ENCODE measurements at places on chromosomes 5 and 9.

DNA sequence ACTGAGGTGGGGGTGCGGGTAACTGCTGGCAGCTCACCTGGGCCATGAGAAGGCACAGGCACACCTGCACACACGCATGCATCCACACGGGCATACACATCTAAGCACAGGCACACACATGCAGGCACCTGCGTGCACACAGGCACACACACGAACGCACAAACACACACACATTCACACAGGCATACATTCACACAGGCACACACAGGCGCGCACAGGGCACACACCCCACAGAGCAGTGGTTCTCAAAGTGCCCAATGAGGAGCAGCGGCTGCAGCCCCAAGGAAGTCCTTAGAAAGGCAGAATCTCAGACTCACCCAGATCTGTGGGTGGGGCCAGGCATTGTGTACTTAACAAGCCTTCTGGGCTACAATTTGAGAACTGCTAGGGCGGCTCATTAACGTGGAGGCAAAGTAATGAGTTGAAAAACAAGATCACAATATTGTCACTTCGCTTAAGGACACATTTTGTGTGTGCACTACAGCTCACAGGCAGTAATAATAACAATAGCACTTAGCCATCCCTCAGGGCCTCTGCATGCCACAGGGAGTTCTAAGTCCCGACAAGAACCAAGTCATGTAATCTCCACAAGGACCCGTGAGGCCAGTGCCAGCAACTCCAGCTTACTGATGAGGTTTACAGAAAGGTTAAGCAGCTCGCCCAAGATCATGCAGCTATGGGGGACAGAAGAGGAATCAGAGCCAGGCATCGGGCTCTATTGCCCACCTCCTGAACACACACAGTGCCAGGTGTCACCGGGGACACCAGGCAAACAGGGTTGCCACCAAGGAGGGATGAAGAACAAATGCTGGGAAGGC is 91.6 kb downstream of the ROR2 start:
- DNase-seq = no peak

- no peak for DNase-seq
Observed at GRCh38 chr5:34053571-34054399, 10.8 kb upstream of the C1QTNF3 start.

GRCh38 chr5:55445791-55446190 is 89.0 kb downstream of the PLPP1 start:
- DNase-seq = no peak

DNA sequence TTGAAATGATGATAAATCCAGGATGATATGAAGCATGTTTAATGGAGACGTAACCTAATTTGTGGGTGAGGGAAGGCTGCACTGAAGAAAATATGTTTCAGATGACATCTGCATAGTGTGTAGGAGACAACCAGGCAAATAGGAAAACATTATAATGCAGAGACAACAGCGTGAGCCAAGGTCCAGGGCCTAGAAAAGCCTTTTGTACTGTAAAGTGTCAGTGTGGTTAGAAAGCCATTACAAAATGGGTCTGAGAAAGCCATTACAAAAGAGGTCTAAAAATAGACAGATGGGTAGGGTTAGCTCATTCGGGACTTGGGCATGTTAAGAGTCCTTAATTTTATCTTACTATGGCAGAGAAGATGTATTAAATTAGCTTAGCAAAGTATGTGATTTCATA is 14.9 kb upstream of the GABRG2 start:
- no peak for DNase-seq

Data from NCI-H446 (cell line).